ENCODE measurements at places on chromosomes 13 and 19.

GRCh38 chr19:7692417-7693088 lies 9.4 kb downstream of the FCER2 start:
- DNase-seq: no peak

DNA sequence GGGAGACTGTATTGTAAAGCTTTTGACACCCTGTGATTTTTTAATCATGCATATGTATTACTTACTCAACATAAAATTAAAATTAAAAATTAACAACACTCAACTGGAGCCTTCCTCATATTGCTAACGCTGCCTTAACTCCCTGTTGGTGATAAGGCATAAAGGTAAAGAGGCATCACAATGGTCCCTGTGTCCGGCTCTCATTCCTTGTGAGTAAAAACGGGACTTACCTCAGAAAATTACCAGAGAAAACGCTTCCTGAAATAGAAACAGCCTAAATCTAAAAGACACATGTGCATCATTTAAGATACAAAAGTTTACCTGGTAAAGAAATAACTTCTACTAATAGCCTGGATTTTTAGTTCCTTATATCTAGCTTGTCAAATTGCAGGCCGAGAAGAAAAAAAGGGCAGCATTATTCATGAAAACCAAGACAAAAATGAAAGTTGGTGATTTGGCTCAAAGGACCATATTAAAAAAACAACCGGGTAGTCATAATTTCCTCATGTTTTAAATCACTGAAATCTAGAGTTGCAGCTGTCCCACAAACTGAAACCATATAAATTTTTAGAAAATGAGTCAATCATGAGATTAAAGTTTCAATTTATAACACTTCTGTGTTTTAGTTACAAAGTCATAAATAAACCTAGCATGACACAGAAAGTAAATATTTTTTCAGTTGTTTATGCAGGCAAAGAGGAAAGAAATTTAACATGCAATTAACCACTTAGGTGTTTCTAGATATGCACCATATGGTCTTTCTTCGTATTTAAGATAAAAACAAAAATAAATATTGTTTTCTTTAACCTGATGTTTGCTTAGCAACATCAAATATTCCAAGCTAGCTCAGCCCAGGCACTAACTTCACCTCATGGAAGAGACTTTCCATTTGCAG lies 94.7 kb downstream of the MIPEP start:
- DNase-seq: no peak

GRCh38 chr13:45194081-45194939 lies 6.5 kb downstream of the KCTD4 start:
- DNase-seq: no peak

DNA sequence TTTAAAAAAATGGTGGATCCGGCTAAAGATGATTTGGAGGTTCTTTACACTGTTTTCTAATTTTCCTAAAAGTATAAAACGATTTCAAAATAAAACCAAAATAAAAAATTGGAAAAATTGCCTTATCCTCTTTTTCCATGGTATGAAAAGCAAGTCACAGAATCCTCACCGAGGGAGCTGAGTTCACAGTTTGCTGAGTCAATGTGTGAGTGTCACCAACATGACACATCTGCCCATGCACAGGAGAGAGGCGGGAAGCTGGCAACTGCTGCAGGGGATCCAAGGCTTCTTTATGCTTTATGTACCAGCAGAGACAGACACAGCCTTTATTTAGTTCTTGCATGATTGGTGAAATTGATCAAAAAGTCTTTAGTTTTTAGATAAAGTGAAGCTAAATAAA lies 157.8 kb downstream of the TNFSF13B start:
- DNase-seq: no peak

DNA sequence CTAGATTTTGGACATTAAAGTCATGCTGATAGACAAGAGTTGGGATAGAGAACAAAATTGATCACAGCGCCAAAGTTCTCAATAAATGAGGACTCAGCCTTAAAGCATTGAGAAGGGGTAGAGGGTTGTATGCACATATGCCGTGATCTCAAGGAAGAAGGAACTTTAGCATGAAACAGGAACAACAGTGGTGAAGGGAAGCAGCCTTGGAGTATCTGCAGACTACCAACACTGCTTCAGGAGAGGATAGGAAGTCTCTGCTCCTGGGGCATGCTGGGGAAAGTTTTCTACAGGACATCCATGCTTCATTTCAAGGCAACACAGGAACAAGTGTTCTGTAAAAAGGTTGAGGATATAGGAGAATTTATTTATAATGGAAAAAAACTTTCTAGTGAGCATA lies 111.9 kb upstream of the MLNR start:
- DNase-seq: no peak

- DNase-seq: no peak
Observed at GRCh38 chr13:86986448-86986847, 684.7 kb upstream of the SLITRK5 start.

DNA sequence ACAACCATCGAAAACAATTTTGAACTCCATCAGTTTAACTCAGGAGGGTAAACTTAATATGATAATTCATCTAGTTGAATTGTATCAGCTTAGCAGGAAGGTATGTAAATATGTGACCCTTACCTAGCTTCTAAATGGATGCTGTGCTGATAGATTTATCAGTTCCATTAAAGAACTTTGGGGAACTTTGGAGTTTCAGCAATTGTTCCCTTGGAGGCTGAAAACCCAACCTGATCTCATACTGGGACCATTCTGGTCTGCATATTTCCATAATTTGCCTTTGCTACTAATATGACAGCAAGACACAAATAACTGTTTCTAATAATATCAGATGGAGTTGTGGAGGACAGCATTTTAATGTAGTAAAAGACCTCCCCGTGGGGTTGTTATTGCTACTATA lies 127.8 kb downstream of the GGACT start:
- DNase-seq: no peak

DNA sequence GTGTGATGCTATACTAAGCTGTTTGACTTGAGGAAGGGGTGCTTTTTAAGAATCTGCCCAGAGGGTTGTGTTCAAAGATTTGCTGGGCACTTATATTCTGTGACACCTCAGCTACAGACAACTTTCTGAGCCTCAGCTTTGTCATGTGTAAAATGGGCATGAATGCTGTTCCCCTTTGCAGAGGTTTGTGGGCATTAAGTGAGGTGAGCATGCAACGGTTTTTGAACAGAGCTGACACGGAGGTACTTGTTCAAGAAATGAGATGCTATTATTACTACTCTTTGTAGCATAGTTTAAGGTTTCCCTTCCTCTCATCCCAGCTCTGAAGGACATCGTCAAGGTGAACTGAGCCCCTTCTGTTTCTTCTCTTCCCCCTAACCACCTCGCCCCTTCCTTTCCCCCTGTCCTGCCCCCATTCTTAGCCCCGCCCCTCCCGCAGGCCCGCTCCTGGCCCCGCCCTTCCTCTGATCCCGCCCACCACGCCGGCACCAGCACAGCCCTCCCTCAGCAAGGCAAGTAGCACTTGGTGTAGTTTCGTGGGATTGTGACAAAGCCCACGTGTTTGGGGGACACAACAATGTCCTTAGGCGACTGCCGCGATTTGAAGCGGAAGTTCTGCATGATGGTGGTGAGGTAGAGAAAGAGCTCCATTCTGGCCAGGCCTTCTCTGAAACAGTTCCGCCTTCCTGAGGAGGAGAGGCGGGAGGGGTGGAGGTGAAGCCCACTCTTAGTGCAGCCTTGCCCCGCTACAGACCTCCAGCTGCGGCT lies 26.1 kb upstream of the CYP2A7 start:
- no peak for DNase-seq

All from stimulated activated CD8-positive, alpha-beta memory T cell treated with anti-CD3 and anti-CD28 coated beads, Interleukin-2, amount 100 ng/mL, for 1 hour (primary cell).